Stimulated activated CD4-positive, alpha-beta T cell treated with anti-CD3 and anti-CD28 coated beads, Interleukin-2, amount 100 ng/mL, for 4 hours (primary cell): ENCODE measurements at places on chromosomes 5 and 9.

- no peak for DNase-seq
These were observed 33.8 kb downstream of the SLC9A3 start for GRCh38 chr5:490116-491106.

DNA sequence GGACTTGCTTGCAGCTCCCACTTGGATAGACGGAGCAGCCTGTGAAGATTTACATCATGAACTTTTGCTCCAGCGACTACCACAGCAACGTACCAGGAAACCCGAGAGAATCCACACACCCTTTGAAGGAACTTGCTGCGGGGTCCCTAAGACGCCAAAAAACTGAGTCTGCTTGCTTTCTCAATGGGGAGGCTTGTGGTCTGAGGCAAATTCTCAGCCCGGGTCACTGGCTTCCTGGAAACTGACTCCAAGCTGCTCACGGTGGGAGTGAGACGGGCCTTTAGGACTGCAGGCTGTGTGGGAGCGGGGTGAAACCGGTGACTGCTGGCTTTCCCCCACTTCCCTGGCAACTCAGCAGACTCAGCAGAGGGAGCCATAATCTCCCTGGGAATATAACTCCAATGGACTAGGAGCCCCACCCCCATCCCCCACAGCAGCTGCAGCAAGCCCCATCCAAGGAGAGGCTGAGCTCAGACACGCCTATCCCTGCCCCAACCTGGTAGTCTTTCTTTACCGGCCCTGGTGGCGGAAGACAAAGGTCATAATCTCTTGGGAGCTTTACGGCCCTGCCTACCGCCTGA is 466.0 kb downstream of the CAAP1 start:
- no peak for DNase-seq

- no peak for DNase-seq
These were observed 294.3 kb upstream of the IRX1 start for GRCh38 chr5:3301306-3301705.

GRCh38 chr5:44833249-44833648 is 24.5 kb downstream of the MRPS30 start:
- DNase-seq: no peak

- no peak for DNase-seq
These were observed 53.6 kb downstream of the WNK2 start for GRCh38 chr9:93237540-93237939.

DNA sequence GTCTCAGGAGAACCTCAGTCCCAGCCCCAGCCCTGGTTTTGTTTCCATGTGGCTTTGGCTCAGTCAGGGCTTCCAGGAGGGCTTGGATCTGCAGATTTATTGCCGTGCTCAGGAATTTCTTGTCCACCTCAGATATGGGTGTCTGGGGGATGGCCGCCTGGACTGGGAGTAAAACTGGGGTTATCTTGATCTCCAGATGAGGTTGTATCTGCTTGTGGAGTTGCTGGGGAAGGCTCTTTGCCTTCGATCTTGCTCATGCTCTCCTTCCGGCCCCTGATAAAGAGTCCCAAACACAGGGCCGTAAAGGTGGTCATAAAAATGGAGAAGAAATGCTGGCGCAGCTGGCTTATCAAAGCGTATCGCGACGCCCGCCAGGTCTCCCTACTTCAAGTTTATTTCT is 17.8 kb upstream of the PITX1 start:
- no peak for DNase-seq

DNA sequence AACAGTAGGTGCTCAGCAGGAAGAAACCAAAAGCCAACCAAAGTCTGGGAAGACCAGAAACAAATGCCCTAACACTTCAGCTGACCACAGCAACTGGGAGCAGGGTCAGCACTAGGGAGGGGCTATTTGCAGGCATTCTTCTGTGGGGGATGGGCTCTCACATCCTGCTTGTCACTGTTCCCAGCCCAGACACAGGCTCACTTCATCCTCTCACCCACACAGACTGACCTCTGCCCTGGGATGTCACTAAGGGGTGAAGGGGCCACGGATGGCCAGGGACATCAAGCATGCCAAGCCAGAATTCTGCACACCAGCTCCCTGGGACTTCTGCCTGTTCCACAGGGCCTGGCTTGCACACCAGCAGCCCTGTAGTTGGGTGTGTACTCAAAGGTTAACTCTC is 28.7 kb downstream of the GFRA3 start:
- DNase-seq: no peak

DNA sequence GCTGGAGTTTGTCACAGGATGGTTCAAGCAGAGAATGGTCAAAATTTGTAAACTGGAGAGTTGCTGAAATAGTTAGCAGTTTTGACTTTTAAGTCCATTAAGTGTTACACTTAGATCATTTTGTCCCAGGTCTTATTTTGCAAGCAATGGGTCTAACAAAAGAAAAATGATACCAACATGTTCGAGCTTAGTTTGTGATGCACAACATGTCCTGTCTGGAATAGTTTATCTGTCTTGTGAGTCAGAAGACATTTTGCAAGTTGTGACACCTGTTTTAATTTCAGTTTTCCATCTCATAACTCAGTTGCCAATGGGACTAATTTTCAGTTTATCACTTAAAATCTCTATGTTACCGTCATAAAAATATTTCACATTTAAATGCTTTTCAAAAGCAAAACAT is 929.8 kb downstream of the CDH18 start:
- DNase-seq: no peak

GRCh38 chr5:128881502-128882018 is 83.7 kb upstream of the SLC27A6 start:
- DNase-seq: no peak
